ENCODE measurements at places on chromosomes 2 and 18. TPM values are rescaled to one million over a fixed set of nuclear protein-coding genes. Genes with fewer than 3 reads are reported as not detected.

GRCh38 chr18:58580623-58581022, 48.3 kb downstream of the ALPK2 start:
- DNase-seq: no peak

The UNC50 gene
- 75.2 TPM for total RNA-seq

DNA sequence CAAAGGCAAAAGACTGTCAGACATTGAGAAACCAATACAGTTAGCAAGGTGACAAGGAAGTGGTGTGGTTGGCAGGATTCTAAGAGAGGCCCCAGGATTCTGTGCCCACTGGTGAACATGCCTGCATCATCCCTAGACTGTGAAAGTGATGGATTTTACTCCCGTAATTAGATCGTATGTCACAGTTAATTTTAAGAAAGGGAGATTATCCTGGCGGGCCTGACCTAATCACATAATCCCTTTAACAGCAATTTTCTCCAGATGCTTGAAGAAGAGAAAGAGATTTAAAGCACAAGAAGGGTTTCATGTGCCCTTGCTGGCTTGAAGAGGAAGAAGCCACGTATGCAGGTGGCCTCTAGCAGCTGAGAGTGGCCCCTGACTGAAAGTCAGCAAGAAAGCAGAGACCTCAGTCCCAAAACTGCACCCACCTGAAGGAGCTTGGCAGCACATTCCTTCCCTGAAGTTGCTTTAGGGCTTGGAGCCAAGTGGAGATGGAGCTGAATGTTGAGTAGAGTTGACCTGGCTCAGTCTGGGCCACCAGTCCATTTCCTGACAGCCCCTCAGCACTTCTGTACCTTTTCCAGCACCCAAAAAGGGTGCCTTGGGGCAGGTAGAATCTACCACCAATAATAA, 49.1 kb downstream of the GTF3C3 start:
- DNase-seq: no peak

- no peak for DNase-seq
These were observed 22.1 kb downstream of the CERS6 start for GRCh38 chr2:168478206-168478605.

DNA sequence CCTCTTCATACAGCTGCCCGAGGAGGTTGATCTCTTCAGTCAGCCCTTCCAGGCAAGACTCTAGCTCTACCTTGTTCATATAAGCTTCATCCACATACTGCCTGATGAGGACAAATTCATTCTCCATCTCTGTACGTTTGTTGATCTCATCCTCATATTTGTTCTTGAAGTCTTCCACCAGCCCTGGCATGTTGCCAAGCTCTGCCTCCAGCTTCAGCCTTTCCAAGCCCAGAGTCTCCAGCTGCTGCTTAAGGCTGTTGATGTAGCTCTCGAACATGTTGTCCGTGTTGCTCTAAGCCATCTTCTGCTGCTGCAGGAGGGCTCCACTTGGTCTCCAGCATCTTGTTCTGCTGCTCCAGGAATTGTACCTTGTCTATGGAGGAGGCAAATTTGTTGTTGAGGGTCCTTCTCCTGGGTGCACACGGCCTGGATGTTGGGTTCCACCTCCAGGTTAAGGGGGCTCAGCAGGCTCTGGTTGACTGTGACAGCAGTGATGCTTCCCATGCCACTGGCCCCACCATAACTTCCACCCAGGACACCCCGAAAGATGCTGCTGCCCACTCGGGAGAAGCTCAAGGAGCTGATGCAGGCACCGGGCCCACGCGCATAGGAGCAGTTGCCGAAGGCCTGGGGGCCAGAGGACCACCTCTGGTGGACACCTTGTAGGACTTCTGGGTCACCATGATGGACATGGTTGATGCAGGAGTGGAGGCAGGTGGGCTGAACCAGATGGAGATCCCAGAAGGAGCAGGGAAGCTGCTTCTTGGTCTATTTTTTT, 30.3 kb downstream of the ICA1L start:
- DNase-seq: no peak

GRCh38 chr2:85554980-85555612, 6.2 kb downstream of the GGCX start:
- no peak for DNase-seq

- DNase-seq: no peak
These were observed 92.7 kb upstream of the PARD3B start for GRCh38 chr2:204452464-204453023.

GRCh38 chr2:226673314-226673723, 126.3 kb downstream of the IRS1 start:
- no peak for DNase-seq

The EFHD1 gene
- total RNA-seq: 31.0 TPM

DNA sequence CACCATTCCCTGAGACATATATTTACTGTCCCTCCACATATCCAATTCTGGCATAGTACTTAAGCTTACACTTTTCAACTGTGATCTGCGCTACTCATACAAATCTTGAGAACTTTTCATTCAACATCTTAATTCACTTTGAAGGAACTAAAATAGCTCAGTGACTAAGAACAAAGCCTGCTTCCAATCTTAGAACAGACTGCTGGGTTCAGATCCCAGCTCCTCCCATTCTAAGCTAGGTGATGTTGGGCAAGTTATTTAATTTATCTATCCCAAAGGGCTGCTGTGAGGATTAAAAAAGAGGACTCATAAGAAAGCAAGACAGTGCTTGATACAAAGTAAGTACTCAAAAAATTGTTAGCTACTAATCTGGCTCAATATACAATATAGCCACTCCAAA, 57.9 kb downstream of the UGP2 start:
- DNase-seq: no peak

- no peak for DNase-seq
These were observed 113.8 kb upstream of the DLX2 start for GRCh38 chr2:172216477-172216876.

DNA sequence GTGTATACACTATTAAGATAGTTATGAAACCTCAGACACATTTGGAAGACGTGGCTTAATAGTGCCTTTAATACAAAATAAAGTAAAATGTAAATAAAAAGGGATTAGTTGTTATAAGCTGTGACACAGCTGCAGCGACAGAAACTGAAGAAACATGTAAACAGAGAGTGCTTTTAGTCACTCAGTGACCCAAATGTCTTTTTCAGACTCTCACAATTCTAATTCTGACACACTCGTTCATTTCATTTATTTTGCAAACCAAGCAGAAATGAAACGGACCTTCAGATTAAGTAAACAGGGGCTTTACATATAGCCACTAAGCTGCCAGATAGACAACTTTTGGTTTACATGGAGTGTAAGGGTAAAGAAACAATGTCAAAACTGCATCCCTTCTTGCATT, 181.0 kb upstream of the ETAA1 start:
- no peak for DNase-seq

DNA sequence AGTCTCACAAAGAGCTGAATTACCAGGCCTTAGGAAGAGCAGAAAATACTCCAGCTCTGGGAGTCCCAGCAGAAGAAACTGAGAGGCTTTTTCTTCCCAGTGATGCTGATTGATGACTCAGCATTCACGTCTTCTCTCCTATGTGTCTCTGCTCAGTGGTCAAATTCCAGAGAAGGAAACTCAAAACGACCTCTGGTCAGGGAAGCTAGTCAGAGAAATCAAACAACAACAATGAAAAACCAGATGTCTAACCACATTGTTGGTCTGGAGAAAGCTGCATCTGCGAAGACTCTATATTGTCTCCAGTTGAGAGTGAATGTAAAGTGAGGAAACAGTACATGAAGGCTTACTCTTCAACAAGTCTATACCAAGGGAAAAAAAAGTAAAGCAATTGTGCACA, 28.6 kb upstream of the CERS6 start:
- DNase-seq: no peak

The ERICH2 gene
- not detected for total RNA-seq

GRCh38 chr18:74541703-74542555, 7.6 kb downstream of the CNDP1 start:
- no peak for DNase-seq

DNA sequence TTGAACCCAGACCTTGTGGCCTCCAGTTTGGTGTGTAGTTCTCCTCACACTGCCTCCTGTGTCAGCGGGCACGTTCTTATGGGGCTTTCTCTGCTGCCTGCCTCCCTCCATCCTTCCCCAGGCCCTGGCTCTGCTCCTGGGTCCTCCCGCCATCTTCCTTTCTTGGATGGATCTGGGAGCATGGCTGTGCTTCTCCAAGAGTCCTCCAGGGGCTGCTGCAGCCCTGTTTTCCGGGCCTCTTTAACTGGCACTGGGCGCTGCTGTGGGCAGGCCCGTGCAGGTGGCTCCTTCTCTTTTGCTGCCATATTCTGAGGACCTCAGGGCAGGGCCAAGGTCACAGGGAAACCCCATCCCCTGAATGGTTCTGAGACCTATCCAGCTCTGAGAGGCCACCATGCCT, 17.8 kb downstream of the THNSL2 start:
- DNase-seq: no peak

The PHLPP1 gene
- 19.9 TPM for total RNA-seq
